ENCODE measurements at places on chromosomes 5 and 9.

DNA sequence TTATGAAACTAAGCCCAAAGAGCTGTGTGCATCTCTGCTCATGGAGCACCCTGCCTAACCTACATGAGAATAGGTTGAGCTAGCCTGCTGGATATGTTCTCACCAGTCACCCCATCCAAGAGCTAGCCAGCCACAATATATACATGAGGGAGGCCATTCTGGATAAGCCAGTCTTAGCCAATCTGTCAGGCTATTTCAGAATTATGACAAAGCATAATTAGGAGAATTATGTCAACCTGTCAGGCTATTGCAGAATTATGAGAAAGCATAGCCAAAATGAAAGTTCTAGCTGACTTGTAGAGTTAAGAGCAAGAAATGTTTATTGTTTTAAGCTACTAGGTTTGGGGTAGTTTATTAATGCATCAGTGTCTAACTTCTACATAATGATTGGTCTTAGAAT lies 189.8 kb downstream of the WDR70 start:
- no peak for DNase-seq

DNA sequence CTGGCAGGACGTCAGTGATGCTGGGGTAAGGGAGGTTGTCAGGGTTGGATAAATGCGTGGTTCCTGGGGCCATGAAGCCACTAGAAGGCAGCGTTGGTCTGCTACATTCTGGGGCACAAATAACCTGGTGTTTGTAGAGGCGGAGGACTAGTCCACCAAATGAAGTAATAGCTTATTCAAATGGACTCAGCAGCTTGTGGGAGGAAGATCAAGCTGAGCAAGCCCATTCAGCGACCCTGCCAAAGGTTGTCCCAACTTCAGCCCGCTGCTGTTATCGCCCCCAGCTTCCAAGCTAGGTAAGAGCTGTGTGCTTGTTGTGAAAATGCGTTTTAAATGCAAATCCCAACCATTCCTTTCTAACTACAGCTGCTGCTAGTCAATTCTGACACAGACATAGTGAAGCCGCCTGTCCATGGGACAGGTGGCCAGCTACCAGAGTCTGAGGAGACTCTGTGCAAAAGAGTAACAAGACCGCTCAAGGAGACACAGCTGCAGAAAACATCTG lies 7.6 kb upstream of the FAM240B start:
- no peak for DNase-seq

DNA sequence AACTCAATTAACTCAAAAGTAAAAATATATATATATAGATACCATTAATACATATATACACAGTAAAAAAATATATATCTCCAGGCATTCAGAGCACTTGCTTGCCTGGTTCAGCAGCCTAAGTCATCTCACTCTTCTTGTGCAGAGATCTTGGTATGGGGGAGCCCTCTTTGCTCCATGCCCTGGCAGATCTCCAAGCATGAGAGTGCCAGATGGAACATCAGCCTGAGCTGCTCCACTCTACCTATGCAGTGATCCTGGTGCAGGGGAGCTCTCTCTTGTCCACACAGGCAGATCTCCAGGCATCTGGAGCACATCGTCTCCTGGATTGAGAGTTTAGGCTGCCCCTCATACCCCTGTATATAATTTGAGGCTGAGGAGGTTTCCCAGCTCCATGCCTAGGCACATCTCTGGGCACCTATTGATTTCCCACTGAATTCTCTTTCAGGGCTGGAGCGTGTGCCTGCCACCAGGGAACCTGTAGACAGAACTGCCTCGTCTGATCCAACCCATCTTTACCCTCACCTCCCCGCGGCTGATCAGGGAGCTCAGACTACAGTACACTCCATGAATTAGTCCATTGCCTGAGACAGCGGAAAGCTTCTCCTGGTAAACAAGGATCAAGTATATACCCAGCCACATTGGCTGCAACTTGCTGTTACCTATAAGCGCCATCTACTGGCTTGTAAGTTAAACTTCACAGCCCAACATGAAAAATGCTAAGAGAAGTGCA lies 342.4 kb upstream of the GRIA1 start:
- DNase-seq: no peak

GRCh38 chr5:22488427-22488826 lies 364.7 kb downstream of the CDH12 start:
- DNase-seq: no peak

DNA sequence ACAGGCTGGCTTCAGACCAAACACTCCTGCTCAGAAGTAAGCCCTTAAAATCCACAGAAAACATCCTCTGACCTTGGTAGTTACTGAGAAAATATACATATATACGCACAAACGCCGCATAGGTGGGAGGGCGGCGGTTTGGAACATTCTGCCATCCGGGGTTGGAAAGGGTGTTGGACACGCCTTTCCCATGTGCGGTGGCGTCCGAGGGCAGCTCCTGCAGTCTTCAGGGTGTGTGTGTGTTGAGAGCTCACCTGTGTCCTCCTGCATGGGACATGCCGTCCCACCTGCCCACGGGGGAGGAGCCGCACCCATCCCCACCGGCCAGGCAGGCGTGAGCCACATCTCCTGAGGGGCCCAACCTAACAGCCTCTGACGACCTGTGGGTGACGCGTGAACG lies 28.2 kb downstream of the SLC9A3 start:
- DNase-seq: no peak

GRCh38 chr9:72635197-72635596 lies 113.8 kb downstream of the TMC1 start:
- no peak for DNase-seq

DNA sequence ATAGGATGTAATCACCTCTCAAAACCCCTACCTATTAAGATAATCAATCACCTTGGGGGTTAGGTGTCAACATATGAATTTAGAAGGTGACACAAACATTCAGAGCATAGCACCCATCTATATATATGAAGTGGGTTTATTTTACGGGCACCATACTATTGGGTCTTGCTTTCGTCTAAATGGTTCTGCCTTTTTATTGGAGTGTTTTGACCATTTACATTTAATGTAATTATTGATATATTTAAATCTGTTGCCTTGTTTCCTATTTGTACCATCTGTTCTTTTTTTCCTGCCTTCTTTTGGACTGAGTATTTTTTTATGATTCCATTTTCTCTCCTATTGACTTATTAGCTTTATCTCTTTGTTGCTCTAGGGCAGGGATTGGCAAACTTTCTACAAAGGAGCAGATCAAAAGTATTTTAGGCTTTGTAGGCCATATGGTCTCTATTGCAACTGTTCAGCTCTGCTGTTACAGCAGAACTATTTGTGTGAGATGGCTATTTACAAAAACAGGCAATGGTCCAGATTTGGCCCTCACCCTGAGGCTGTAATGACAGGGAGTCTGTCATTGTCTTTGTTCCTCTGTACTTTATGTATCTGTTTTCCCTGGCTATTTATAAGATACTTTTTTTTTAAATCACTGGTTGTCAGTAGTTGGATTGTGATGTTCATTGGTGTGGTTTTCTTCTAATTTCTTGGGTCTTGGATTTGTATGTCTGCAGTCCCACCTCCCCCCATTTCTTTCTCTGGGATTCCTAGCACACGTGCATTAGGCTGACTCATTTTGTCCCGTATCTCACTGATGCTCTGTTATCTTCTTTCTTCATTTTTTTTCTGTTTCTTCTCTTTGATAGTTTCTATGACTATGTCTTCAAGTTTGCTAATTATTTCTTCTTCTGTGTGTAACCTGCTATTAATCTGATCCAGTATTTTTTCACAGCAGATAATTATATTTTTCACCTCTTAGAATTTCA lies 127.1 kb downstream of the DAB2IP start:
- DNase-seq: no peak

GRCh38 chr5:111738118-111738517 lies 18.9 kb downstream of the NREP start:
- DNase-seq: no peak

DNA sequence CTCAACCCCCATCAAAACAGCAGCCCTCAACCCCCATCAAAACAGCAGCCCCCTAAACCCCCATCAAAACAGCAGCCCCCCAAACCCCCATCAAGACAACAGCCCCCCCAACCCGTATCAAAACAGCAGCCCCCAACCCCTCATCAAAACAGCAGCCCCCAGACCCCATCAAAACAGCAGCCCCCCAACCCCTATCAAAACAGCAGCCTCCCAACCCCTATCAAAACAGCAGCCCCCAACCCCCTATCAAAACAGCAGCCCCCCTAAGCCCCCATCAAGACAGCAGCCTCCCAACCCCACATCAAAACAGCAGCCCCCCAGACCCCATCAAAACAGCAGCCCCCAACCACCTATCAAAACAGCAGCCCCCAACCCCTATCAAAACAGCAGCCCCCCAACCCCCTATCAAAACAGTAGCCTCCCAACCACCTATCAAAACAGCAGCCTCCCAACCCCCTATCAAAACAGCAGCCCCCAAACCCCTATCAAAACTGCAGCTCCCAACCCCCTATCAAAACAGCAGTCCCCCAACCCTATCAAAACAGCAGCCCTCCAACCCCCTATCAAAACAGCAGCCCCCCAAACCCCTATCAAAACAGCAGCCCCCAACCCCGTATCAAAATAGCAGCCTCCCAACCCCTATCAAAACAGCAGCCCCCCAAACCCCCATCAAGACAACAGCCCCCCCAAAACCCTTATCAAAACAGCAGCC lies 1.2 kb downstream of the TPPP start:
- DNase-seq: no peak

GRCh38 chr5:37603072-37603471 lies 224.0 kb downstream of the WDR70 start:
- DNase-seq: no peak

DNA sequence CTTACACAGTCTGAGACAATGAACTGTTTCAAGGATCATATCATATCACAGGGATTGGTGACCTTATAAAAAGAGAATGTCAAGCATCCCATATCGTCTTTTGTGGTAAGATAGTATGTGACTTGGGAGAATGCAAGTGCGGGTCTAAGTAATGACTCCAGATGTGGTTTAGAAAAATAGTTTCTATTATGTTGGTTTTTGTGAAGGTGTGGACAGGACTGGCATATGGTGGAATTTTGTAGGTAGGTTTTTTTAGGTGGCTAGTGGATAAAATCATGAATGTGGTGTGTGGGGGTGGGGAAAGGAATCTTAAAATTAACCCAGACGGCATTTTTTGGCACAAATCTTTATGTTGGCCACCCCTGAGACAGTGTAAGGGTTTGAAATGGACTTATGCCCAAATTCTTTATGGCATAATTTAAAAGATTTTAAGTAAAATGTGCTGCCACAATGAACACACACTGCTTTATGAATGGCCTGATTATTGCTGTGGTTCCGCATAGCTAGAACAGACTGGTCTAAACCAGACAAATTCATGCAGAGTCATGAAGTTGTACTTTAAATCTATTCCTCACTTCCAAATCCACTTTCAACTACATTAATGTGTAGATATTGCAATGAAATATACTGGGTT lies 204.8 kb upstream of the HAPLN1 start:
- DNase-seq: no peak

- DNase-seq: no peak
Observed at GRCh38 chr5:113224605-113225065, 210.2 kb downstream of the TSSK1B start.

- DNase-seq: no peak
Observed at GRCh38 chr5:157150995-157151394, 8.3 kb upstream of the MED7 start.

- DNase-seq: no peak
Observed at GRCh38 chr9:68457803-68458202, 82.9 kb downstream of the TMEM252 start.

DNA sequence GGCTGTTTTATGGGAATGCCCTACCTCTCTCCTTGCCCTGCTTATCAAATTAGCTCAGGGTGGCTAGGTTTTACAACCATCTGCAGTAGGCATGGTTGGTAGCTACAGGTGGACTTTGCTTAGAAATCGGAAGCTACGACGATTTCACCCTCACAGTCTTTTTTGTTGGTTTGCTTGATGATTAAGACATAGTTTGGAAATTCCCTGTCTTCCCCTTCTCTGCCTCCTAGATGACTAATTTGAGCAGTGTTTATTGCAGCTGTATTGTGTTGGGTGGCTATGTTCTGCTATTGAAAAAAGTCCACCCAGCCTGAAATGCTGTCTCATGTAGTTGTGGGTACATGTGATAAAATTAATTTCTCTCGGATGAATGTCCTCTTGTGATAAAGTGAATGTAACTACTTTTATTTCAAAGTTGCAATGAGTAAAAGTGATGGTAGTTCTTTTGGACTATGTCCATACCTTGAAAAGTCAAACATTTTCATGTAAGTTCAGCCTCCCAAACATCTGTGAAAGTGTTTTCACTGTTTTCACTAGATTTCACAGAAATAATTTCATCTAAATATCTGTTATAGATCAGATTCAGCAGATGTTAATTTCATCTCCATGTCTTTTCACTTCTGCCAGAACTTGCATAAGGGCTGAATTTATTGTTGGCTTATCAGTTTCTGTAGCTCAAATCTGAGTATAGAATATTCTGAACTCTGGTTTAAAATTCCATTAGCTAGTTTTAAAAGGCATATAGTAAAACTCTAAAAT lies 37.3 kb upstream of the FYB1 start:
- DNase-seq: no peak

DNA sequence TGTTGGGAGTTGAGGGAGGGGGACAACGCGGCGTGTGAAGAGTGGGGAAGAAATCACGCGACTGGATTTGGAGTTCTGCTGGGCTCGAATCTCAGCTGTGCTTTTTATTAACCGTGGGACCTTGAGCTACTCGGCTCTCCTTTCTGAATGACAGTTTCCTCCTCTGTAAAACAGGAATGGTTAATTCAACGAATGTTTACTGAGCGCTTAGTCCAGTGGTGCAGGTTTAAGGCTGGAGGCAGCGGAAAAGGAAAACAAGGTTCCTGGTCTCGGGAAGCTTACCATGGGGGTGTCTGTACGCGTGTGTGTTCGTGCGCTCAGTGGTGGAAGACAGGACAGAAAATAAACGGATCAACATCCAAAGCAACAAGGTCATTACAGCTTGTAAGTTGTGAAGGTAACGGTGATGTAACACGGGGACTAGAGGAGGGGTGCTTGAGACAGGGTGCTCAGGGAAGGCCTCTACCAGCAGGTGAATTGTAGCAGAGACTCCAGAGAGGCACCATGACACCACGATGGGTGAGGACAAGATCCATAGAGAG lies 277 bp downstream of the EIF4E1B start:
- DNase-seq: no peak

DNA sequence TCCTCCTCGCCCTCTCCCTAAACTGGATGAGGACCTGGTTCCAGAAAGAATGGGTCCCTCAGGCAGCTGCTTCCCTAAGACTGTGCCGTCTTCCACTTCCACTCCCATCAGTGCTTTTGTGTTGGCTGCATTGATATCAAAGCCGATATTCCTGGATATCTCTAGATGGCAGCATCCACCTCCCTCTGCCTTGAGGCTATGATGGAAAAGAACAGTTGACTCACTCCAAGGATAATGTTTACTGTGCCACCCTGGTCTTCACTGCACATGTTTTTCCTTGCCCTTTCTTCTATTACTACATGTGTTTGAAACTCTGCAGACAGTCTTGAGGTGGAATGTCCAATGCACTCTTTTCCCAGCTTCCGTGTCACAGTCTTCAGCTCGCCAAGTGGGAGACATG lies 211.6 kb downstream of the MAST4 start:
- no peak for DNase-seq

DNA sequence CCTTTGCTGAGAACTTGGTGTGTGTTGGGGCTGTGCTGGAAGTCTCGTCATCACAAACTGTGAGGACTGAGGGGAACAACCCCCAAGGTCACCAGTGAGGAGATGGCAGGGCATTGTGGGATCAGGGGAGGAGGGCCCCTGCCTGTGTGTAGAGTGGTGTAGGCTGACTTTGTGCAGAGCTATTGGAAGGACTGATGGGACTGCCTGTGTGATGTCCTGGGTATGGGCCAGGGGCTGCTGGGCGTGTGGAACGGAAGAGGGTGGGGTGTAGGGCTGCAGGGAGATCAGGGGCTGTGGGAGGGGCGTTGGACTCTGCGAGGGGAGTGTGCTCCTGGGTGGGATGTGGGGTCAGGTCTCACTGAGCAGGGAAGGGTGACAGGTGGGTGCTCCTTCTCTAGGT lies 3.6 kb downstream of the WNK2 start:
- DNase-seq: no peak

- peak; percentile 12 for DNase-seq
Observed at GRCh38 chr5:54651482-54652076, 134.0 kb downstream of the SNX18 start.
